ENCODE measurements at places on chromosomes 2 and 18.
A peak's percentile ranks its signal among the peaks of the same experiment; 100 is the strongest.

- no peak for ATAC-seq
Observed at GRCh38 chr2:97858442-97858841, 137.3 kb downstream of the TMEM131 start.

GRCh38 chr2:64383016-64383591, 70.9 kb upstream of the LGALSL start:
- no peak for ATAC-seq

GRCh38 chr18:42182728-42183700, 228.0 kb downstream of the PIK3C3 start:
- ATAC-seq = no peak

GRCh38 chr2:54084600-54084999, 30.8 kb upstream of the ACYP2 start:
- no peak for ATAC-seq

- no peak for ATAC-seq
Observed at GRCh38 chr2:107308835-107309234, 422.9 kb upstream of the ST6GAL2 start.

GRCh38 chr2:164661349-164661748, 40.1 kb upstream of the GRB14 start:
- no peak for ATAC-seq

DNA sequence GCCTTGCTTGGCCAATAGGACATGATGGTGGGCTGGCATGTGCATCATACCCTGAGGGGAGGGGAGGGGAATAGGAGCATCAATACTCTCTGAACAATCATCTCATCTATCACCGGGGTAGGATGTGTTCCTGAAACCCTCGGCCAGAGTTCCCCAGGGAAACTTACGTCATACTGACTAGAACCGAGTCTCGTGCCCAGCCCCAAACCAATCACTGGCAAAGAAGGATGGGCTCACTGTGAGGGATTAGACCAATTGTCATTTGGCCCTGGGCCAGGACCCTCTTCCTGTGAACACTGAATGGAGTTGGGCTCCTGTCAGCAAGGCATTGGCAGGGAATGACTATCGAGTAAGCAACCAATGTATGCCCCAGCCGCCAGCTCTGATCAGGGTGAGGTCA, 261.5 kb downstream of the MYCN start:
- ATAC-seq = no peak

DNA sequence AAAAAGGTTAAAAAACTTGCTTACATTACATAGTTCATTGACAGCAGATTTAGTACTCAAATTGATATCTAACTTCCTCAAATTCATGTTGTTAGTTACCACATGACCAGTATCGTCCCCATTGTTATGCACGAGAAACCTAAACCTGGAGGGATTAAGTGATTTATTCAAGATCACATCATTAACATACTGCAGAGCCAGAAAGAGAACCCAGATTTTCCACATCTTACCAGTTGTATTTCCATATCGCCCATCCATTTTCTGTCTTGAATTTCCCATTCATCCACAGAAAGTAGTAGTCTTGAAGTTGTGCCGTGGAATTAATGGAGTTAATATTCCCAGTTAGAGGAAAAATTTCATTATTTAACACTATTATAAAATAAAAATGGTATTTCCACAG, 512.0 kb downstream of the METTL4 start:
- ATAC-seq = no peak

DNA sequence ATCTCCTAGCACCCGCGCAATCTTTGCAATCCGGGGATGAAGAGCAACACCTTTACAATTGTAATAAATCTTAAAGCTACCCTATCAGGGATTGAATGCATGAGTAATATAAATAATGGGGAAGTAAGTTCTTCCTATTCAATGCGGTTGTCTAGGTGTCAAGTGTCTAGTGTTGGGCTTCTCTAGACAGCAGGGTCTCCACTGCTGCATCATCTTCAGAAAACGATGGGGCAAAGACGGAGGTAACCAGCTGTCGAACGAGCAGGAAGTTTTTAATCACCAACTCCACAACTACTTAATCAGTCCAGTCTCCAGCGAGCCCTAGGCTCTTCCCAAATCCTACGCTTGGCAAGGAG, 573 bp downstream of the STAM2 start:
- peak; percentile 7 for ATAC-seq

DNA sequence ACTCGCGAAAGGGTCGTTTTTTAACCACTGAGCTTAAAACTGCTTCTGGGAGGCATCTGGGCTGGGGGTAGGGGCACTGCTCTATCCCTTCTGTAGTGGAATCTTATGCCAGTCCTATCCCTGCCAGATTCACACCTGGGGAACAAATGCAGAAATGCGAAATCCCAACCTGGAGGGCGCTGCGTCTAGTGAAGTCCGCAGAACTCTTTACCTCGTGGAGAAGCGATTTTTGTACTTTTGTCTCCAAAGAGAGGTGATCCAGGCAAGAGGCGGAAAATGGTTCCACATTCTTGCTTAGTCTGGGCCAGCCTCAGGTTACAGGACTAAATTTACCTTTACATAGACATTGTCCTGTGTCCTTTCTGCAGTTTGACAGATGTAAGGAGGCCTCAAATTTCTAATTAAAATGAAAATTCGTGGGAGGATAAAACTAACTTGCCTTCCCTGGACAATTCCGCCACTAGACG, 10.4 kb downstream of the TBR1 start:
- ATAC-seq = no peak

GRCh38 chr2:36444216-36444936, 88.8 kb downstream of the CRIM1 start:
- ATAC-seq = no peak

GRCh38 chr2:234287650-234288049, 209.2 kb downstream of the ARL4C start:
- no peak for ATAC-seq

DNA sequence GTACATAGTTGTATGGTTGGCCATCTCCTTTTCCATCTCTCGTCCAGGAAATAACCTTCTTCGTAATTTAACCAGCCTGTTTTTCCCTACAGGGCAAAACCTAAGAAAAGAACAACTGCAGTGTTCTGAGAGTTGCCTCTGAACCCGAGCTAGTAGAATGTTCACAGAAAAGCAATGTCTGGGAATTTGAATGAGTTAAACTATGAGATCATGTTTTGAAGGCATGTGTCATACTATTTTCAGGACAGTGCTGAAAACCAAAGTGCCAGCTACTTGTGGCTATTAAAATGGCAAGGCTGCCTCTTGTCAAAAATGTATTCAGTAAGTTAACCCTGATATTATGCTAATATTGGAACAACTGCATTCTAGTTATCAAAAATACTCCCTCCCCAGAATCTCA, 482.9 kb upstream of the SPRED2 start:
- no peak for ATAC-seq

GRCh38 chr2:227164763-227165291, 403 bp downstream of the COL4A3 start:
- ATAC-seq = peak; percentile 47

DNA sequence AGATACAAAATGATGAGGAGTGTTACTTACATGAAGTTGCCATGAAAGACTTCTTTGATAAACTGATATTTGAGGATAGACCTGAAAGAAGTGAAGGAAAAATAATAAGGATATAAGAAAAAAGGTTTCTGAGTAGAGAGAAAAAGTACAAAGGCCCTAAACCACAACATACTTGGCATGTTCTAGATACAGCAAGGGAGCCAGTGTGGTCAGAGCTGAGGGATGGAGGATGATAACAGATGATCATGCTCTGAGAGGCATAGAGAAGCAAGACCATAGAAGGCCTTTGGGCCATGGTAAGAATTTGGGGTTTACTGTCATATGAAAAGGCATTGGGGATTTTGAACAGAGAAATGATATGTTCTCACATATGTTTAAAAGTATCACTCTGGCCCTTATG, 424.1 kb upstream of the CHST9 start:
- ATAC-seq = no peak

DNA sequence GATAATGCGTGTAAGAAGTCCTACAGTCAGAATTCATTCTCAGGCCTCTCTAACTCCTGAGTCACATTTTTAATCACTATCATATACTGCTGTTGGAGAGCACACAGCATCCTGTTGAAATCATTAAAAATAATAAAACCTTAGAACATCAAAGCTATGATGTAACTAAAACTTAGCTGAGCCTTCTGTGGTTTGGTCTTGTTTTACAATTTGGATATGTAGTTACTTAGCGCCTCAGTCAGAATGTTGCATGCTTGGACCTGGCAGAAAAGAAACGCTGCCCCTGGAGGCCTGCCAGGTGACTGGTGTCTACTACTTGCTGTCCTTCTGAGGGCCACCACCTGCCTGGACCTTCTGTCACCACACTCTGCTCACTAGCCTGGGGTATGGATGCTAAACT, 261.1 kb upstream of the RASGRP3 start:
- ATAC-seq = no peak

GRCh38 chr18:48577478-48578190, 38.8 kb downstream of the CTIF start:
- no peak for ATAC-seq

DNA sequence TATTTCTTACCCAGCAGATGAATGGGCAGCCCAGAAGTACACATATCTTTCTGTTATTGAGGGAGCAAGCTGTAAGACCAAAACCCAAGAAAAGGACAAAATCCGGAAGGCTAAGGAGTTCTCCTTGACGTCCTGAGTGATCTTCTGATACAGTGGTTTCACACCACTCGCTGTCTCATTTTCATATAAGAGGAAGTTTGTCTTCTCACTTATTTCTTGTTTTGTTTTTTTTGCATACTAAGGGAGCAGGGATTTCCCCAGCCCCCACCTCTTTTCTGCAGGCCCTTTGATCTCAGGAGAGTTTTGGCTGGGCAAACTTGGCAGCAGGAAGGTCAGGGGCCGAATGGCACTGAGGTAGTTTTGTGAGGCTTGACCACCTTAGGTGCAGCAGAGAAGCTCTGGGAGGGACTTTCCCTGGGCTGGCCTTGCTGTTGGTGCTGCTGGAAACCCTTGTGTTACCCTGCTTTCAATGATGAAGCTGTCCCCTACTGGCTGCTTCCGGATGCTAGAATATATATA, 13.3 kb downstream of the CHRNA1 start:
- no peak for ATAC-seq

- ATAC-seq = no peak
Observed at GRCh38 chr2:38734299-38735058, 16.7 kb downstream of the SRSF7 start.

- ATAC-seq = no peak
Observed at GRCh38 chr2:32824070-32824809, 122.5 kb upstream of the LTBP1 start.

DNA sequence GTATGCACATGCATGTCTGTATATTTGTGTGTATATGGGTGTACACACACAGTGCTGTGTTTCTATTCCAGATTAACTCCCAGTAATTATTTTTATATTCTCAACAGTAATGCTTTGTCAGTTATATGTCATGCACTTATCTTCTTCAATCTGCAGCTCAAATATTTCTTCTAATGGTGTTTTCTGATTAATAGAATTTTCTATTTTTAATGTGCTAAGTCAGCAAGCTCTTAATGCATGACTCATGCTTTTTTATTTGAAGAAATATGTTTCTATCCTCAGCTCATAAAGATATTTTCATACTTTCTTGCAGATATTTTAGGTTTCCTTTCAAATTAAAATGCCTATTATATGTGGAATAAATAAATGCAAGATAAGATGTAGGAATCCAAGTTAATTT, 59.7 kb upstream of the TMEM18 start:
- ATAC-seq = no peak

GRCh38 chr2:953975-954686, 3.5 kb downstream of the SNTG2 start:
- no peak for ATAC-seq

DNA sequence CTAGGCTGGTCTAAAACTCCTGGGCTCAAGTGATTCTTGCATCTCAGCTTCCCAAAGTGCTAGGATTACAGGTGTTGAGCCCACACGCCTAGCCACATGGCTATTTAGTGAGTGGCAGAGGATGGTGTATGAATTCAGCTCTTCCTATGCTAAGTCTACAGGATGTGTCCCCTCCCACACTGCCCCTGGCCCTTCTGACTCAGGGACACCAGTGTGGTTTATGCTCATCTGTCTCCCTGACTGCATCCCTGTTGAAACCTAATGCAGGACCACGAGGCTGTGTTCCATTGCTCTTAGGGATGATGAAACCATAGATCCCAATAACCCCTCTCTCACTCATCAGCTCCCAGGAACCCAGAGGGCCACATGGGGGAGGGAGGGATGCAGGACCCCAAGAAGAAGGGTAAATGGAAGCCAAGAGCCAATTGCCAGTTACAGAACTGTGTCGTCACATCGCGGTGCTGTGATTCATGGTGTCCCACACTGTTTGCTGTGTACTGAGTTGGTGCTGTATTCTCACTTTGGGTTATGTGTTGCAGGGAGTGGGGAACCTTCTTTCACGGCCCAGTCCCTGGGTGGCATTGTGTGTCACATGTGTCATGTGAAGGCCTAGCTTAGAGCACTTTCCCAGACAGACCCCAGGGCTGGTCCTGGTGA, 102.9 kb upstream of the HAAO start:
- no peak for ATAC-seq

DNA sequence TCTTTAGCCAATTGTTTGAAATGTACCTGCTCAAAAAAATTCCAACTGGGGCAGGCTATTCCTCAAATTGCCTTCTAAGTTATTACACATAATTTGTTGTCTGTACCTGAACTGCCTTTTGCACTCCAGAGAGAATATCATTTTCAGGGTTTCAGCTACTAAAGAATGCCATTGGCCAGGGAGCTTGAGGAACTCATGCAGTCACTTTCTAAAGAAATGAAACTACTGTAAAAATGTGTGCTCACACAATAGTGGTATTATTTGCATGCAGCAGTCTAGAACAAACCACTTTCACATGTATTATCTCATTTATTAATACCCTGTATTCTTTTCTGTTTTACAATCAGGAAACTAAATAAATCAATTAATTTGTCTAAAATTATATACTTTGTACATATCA, 152.2 kb downstream of the PID1 start:
- ATAC-seq = no peak

Measured in activated CD4-positive, CD25-positive, alpha-beta regulatory T cell treated with anti-CD3 and anti-CD28 coated beads, Interleukin-2, amount 50 U/mL, for 24 hours (primary cell).